ENCODE measurements at places on chromosomes 7 and 10.

GRCh38 chr10:437698-438490 is 251.6 kb downstream of the DIP2C start:
- no peak for DNase-seq

DNA sequence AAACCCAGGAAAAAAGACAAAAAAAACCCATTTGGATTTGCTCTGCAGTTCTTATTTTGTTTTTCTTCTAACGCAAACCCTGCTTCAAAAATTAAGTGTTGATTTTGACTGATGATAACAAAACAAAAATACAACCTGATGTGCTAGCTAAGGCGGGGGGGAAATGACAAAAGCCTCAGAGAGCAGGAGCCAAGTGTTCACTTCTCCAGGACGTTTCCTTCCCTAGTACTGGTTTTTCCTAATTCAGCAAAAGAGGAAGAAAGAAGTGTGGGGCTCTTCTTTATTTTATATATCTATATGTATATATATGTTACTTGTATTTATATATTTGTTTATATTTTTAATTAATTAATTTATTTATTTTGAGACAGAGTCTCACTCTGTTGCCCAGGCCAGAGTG is 28.0 kb downstream of the SNX10 start:
- DNase-seq: no peak

DNA sequence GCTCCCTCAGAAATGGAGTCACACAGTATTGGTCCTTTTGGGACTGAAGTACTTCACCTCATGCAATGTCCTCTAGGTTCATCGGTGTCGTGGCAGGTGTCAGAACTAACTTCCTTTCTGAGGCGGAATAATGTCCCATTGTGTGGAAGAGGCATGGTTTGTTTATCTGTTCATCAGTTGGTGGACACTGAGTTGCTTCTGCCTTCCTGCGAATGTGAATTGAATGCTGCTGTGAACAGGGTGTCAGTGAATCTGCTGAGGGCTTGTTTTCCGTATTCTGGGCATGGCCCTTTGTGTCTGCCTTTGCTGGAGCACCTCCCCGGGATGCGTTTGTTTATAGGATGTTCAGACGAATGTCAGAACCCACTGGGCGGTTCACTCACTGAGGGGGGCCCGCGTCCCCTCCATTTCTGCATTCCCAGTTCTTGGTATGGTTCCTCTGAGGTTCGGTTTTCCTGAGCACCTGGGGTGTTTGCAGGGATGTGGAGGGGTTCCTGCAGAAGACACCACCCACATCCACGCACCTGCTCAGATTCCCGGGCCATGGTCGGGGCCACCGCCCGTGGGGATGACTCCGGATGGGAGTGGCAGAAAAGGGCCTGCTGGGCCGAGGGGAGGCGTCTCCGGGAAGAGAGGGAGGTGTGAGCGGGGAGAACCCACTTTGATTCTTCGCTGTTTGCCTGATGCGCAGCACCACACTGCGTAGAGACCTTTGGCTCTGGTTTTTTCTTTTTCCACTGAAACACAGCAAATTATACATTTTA is 33.1 kb downstream of the CHST12 start:
- no peak for DNase-seq

GRCh38 chr10:95818668-95819067 is 62.7 kb downstream of the ENTPD1 start:
- DNase-seq: no peak

DNA sequence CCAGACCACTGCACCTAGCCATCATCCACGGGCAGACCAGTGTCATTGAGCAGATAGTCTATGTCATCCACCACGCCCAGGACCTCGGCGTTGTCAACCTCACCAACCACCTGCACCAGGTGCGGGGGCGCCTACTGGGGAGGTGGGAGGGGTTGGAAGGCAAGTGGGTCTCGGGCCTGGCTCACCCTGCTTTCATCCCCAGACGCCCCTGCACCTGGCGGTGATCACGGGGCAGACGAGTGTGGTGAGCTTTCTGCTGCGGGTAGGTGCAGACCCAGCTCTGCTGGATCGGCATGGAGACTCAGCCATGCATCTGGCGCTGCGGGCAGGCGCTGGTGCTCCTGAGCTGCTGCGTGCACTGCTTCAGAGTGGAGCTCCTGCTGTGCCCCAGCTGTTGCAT is 4.6 kb downstream of the NFKB2 start:
- no peak for DNase-seq

DNA sequence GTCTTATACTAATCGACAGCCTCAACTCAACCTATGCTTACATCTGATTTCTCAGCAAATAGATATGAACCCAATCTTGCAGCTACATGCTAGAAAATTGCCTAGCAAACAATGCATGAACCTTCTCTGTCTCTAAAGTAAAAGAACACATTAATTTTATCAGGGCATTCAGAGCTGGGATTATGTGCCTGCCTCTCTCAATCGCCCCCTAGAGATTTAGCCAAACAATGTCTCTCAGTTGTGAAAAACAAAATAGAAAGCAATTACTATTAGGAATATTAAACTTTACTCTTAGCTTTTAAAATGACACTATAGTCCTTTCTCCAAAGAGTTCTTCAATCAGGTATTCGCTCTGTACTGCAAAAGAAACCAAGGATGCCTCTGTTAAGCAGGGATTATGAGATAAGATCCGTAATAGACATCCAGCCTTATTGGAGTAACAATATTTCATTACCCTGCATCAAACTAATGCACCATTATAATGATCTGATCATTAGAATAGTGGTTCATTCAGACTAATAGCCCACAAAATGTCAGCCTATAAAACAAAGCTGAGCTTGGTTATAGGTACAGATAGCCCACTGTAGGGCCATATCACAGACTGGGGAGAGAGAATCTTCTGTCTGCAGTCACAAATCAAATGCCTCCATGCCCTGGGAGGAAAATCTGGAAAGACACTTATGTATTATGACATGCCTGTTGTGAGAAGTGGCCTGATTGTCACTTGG is 736.9 kb downstream of the PARD3 start:
- DNase-seq: no peak

DNA sequence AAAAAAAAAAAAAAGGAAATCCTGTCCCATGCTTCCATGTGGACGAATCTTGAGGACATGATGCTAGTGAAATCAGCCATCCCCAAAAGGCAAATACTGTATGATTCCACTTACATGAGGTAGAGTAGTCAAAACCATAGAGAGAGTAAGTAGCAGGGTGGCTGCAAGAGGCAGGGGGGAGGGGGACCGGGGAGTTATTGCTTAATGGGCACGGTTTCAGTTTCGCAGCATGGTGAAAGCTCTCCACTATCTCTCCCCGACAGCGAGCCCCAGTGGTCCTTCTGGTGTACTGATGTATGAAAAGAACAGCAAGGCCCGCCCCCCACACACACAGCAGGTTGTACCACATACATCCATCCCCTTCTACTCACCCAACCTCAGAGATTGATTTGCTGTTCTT is 32.8 kb downstream of the NOD1 start:
- DNase-seq: no peak

DNA sequence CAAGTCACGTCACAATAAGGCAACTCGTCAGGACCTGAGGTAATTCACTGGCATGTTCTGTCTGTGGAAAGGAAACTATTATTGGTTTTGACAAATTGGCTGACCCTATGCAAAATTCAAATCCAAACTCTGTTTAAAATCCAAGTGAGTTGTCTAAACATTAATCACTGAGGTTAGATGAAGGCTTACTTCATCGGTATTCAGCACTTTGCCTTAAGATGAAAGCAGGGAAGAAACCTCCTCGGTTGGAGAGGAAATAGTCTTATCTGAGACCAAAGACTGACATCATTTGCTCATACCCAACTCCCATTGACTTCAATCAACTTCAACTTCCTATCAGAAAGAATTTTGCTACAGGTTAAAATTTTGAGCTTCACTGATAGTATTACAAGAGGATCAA is 355.1 kb upstream of the MBL2 start:
- DNase-seq: no peak

GRCh38 chr7:149415391-149416071 is 45.3 kb downstream of the ZNF777 start:
- DNase-seq: no peak

DNA sequence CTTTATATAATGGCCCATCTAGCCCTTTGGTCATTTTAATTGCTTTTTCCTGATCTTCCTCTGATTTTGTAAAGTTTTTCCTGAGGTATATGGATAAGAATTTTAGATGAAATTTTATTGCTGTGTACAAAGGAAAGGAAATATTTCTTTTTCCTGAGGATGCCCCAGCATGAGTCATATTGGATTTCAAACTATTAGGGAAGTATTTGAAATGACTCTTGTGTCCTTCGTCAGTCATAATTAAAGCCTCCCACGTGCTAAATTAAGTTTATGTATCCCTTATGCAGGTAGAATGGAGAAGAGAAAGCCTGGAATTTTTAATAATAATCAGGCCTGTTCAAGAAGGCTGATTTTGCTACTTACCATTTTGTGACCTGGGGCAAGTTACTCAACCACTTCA is 82.6 kb upstream of the GLI3 start:
- no peak for DNase-seq

- DNase-seq: no peak
Measured at GRCh38 chr7:27875832-27876231, 135.9 kb downstream of the TAX1BP1 start.

Data from HS-27A (cell line).